CD4-positive, CD25-positive, alpha-beta regulatory T cell (primary cell): ENCODE measurements at places on chromosomes 11 and 22. TPM values are rescaled to one million over a fixed set of nuclear protein-coding genes. Genes with fewer than 3 reads are reported as not detected.

GRCh38 chr22:36546932-36547331 is 18.0 kb upstream of the EIF3D start:
- H3K27me3 ChIP-seq = peaks cover 4% of the 10 kb centered on the region
- no peaks in the 10 kb centered on the region for H3K36me3 ChIP-seq
- H3K27ac ChIP-seq = no peak overlapping the region
- no peak for DNase-seq
- no peak overlapping the region for H3K4me3 ChIP-seq

GRCh38 chr22:30802202-30803166 is 107.8 kb downstream of the OSBP2 start:
- H3K4me3 ChIP-seq = no peak overlapping the region
- peaks cover 28% of the 10 kb centered on the region for H3K27me3 ChIP-seq
- H3K36me3 ChIP-seq = no peaks in the 10 kb centered on the region
- H3K4me1 ChIP-seq = peaks cover 6% of the 10 kb centered on the region
- DNase-seq = peak; percentile 28
- no peak overlapping the region for H3K27ac ChIP-seq

DNA sequence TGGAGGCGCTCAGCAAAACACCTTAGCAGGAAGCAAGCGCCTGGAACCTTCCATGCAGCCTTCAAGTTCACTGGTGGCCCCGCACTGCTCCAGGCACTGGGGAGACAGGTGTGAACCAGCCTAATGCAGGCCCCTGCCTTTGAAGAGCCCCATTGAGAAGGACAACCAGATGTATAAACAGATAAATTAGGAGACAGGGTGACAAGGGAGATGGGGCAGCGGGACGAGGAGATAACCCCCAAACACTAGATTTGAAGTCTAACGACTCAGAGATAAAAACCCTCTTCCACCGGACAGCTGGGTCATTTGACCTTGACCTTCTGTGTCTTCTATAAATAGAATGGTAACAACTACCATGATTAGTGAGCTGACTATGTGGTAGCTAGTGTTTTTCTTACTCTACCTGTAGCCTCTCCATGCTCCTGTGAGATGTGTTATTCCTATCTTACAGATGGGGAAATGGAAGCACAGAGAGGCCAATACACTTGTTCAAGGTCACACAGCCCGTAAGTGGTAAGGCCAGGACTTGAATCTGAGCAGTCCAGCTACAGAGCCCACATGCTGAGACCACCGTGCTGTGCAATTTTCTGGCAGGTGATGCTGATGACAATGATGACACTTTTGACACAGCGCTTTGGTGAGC is 2.0 kb upstream of the PDGFB start:
- no peak overlapping the region for H3K4me3 ChIP-seq
- DNase-seq = no peak
- no peaks in the 10 kb centered on the region for H3K36me3 ChIP-seq
- peaks cover 18% of the 10 kb centered on the region for H3K4me1 ChIP-seq
- no peak overlapping the region for H3K27ac ChIP-seq

DNA sequence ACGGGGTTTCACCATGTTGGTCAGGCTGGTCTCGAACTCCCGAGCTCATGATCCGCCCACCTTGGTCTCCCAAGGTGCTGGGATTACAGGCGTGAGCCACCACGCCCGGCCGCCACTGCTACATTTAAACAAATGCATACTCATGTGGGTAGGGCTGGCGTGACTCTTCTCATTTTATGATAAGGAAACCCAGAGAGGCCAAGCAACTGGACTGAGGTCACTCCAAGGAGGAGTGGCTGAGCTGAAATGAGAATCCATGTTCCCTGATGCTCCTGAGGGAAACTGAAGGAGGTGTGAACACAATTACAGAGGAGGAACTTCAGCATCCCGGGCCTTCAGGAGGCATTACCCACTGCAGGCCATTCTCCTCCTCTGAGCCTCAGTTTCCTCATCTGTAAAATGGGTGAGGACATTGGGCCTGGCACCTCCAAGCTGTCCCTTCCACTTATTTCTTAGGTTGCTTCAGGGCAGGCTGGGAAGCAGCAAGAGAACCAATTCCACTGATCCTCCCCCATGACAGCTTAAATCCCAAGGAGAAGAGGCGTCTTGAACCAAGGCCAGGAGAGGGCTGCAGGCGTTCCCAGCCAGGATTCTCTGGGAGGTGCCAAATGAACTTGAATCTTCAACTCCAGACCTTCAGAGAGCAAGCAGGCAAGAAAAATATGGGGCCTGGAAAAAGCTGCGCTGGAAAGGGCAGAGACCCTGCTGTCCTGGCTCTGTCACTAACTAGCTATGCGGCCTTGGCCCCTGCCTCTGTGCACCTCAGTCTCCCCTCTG is 2.9 kb downstream of the TST start:
- DNase-seq = no peak
- H3K4me3 ChIP-seq = no peak overlapping the region
- no peaks in the 10 kb centered on the region for H3K36me3 ChIP-seq
- peaks cover 21% of the 10 kb centered on the region for H3K4me1 ChIP-seq
- no peak overlapping the region for H3K27ac ChIP-seq
- H3K27me3 ChIP-seq = no peaks in the 10 kb centered on the region

- H3K4me3 ChIP-seq = no peak overlapping the region
- H3K4me1 ChIP-seq = no peaks in the 10 kb centered on the region
- DNase-seq = no peak
- H3K27ac ChIP-seq = no peak overlapping the region
Measured at GRCh38 chr11:72088076-72088808, 7.6 kb downstream of the LRRC51 start.

Gene GPR83
- total RNA-seq = 0.15 TPM

Gene SERPIND1
- not detected for total RNA-seq

DNA sequence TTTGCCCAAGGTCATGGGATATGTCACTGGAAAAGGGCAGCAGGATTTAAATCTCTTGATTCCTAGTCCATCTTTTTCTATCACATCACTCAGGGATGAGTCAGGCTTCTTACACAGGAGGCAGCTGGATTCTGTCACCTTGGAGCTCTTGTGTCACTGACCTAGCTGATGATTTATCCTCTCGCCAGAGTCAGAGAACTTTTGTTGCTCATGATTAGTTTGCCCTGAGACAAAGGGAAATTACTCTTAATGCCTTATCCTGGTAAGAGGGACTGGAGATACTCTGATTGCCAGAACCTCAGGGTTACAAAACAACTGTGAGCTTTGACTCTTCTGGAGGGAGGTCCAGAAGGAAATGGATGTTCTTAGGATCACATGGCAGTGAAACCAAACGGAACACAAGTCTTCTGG is 10.1 kb downstream of the COA4 start:
- no peak overlapping the region for H3K27ac ChIP-seq
- no peaks in the 10 kb centered on the region for H3K4me1 ChIP-seq
- H3K4me3 ChIP-seq = no peak overlapping the region
- peaks cover 34% of the 10 kb centered on the region for H3K36me3 ChIP-seq

DNA sequence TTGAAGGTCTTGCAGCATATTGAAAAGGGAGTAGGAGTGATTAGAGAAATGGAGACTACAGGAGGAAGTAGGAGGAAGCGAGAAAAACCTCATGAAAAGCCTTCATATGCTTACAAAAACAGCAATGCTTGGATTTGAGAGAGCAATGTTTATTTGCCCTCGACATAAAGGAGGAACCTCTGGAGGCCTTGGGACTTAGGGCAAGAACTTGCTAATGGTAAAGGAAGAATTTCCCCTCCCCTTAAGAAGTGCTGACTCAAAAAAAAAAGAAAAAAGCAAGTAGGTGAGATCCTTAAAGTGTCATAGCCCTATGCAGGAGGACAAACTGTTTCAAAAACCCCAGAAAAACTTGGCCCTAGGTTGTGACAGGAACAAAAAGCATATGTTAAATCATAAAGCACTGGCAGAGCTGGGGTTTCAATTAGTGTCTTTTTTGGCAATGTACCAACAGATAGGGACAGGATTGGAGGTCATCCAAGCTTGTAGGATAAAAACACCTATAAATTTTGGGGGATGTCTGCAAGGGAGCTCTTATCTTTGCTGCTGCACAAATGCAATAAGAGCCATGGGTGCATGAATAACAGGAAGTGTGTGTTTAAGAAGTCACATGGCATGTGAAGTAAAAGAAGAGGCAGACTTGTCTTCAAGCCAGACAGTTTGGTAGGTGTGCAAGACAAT is 4.9 kb downstream of the GLYAT start:
- H3K36me3 ChIP-seq = no peaks in the 10 kb centered on the region
- peak overlapping the region; percentile 8 for H3K4me3 ChIP-seq
- no peak for DNase-seq
- H3K4me1 ChIP-seq = peaks cover 25% of the 10 kb centered on the region

Gene FIBIN
- not detected for total RNA-seq

- no peaks in the 10 kb centered on the region for H3K36me3 ChIP-seq
- no peaks in the 10 kb centered on the region for H3K27me3 ChIP-seq
- no peak overlapping the region for H3K4me3 ChIP-seq
Measured at GRCh38 chr11:110198031-110198729, 98.2 kb downstream of the RDX start.

Gene SMIM38
- 1.3 TPM for total RNA-seq

Gene ZNF214
- total RNA-seq = not detected

Gene SMC1B
- not detected for total RNA-seq

GRCh38 chr22:49674479-49675050 is 153.1 kb downstream of the BRD1 start:
- peaks cover 11% of the 10 kb centered on the region for H3K4me1 ChIP-seq
- no peak overlapping the region for H3K4me3 ChIP-seq
- peaks cover 9% of the 10 kb centered on the region for H3K27me3 ChIP-seq
- no peak for DNase-seq
- H3K27ac ChIP-seq = no peak overlapping the region

Gene SELENOM
- 30.6 TPM for total RNA-seq

Gene PPP1R14B
- total RNA-seq = 22.4 TPM

Gene GLYAT
- not detected for total RNA-seq

- H3K27ac ChIP-seq = no peak overlapping the region
- DNase-seq = peak; percentile 73
- no peaks in the 10 kb centered on the region for H3K36me3 ChIP-seq
- H3K27me3 ChIP-seq = peaks cover 3% of the 10 kb centered on the region
- no peaks in the 10 kb centered on the region for H3K4me1 ChIP-seq
Measured at GRCh38 chr11:108647701-108648527, 17.0 kb upstream of the DDX10 start.

- no peak overlapping the region for H3K27ac ChIP-seq
- no peaks in the 10 kb centered on the region for H3K4me1 ChIP-seq
- no peak for DNase-seq
- no peaks in the 10 kb centered on the region for H3K36me3 ChIP-seq
- H3K27me3 ChIP-seq = no peaks in the 10 kb centered on the region
Measured at GRCh38 chr11:45994371-45995341, 72.2 kb downstream of the LARGE2 start.

DNA sequence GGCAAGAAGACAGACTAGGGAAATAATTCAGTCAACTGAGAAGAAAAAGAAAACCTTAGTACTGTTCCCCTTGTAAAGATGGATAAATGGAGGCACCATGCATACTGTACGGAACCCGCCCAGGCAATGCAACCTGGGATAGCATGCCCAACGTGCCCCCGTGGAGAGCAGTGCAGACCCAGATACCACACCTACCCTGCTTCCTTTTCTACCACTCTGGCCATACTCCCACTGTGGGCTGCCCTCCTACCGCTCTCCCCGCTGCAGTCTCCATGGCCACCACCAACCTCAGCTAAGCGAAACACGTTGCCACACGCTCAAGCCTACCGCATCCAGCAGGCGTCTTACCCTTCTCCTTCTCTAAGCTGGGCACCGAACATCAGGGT is 117.4 kb upstream of the SERPIND1 start:
- H3K4me1 ChIP-seq = no peaks in the 10 kb centered on the region
- no peak overlapping the region for H3K4me3 ChIP-seq
- H3K27me3 ChIP-seq = no peaks in the 10 kb centered on the region

GRCh38 chr11:6736495-6737121 is 35.2 kb downstream of the OR2AG2 start:
- H3K27ac ChIP-seq = peak overlapping the region; percentile 70
- H3K36me3 ChIP-seq = peaks cover 35% of the 10 kb centered on the region
- peak overlapping the region; percentile 70 for H3K4me3 ChIP-seq
- peaks cover 78% of the 10 kb centered on the region for H3K4me1 ChIP-seq
- no peaks in the 10 kb centered on the region for H3K27me3 ChIP-seq
- no peak for DNase-seq

DNA sequence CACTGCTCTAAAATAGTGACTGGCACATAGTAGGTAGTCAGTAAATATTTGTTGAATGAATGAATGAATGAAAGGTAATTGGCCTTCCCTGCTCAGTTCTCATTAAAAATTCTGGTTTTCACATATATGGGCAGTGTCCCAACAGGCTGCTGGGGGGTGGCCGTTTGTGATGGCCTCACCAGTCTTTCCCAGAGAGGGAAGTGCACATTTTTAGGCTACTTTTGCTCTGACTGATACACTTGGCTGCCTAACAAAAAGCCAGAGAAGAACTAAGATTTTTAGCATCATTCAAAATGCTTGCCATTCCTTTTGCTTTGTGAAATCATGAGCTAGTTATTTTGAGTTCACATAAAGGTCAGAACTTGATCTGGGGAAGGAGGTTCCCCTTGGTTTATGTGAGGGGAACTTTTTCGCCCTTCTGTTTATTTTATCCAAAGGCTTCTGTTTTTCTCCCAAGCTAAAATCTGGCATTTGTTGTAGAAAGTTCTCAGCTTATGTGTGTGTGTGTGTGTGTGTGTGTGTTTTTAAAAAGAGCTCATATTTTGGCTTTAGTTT is 83.1 kb downstream of the PTPRJ start:
- H3K27me3 ChIP-seq = no peaks in the 10 kb centered on the region
- peaks cover 43% of the 10 kb centered on the region for H3K4me1 ChIP-seq
- no peak for DNase-seq
- no peaks in the 10 kb centered on the region for H3K36me3 ChIP-seq
- H3K4me3 ChIP-seq = no peak overlapping the region

Gene SRRD
- 27.3 TPM for total RNA-seq

DNA sequence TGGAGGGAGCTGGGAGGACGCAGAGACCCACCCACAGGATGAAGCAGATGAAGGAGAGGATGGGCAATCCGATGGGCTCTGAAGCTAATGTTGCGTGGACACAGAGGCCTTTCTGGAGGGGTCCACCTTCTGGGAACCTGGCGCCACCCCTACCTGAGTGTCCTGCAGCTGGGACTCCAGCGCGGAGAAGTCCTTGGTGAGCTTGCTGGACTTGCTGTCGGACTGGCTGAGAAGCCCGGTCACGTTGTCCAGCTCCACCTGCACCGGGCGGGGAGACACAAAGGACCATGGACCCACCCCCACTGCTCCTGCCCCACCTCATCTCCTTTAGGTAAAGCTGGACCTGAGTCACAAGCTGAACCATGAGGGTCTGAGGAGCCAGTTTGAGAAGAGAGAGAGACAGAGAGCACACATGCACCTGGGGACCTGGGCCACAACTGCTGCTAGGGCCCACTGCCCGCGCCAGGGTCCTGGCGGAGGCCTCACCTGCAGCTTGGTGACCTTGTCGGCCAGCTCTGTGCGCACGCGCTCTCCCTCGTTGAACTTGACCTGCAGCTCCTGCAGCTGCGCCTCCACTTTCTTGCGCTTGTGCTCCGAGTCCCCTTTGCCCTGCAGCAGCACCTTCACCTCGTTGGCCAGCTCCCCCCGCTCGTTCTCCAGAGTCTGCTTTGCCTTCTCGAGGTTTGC is 40.8 kb downstream of the APOL1 start:
- no peak for DNase-seq
- H3K4me1 ChIP-seq = peaks cover 23% of the 10 kb centered on the region
- H3K36me3 ChIP-seq = peaks cover 85% of the 10 kb centered on the region

GRCh38 chr22:41801886-41802285 is 1.4 kb downstream of the CCDC134 start:
- peaks cover 38% of the 10 kb centered on the region for H3K4me1 ChIP-seq
- H3K4me3 ChIP-seq = peak overlapping the region; percentile 94
- no peak overlapping the region for H3K27ac ChIP-seq
- DNase-seq = no peak
- H3K36me3 ChIP-seq = no peaks in the 10 kb centered on the region

Gene H19
- total RNA-seq = 0.25 TPM

Gene MS4A7
- total RNA-seq = 0.86 TPM

Gene SSH3
- 24.4 TPM for total RNA-seq
